ENCODE measurements at places on chromosomes 5 and 9.

GRCh38 chr9:96320749-96321280, 18.8 kb upstream of the HSD17B3 start:
- no peaks in the 10 kb centered on the region for H3K4me1 ChIP-seq
- no peak overlapping the region for H3K27ac ChIP-seq
- no peak overlapping the region for H3K4me3 ChIP-seq
- no peaks in the 10 kb centered on the region for H3K36me3 ChIP-seq
- peaks cover 2% of the 10 kb centered on the region for H3K27me3 ChIP-seq

DNA sequence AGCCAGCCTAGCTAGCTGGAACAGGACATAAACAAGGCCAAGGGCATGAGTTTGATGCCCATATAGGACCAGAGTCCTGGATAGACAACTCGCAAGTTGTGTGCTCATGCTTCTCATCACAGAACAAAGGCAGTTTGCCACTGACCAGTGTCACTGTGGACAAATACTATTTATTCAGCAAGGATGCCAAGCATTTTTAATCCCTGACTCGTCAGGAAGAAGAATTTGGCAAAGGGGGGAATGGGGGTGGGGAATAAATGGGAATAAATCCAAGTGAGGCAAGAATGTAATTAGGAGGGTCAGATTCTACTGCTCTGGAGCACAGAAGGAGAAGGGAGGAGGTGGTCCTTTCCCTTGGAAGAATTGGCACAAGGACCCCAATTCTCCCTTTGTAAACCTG, 46.8 kb upstream of the ANKRD55 start:
- no peak overlapping the region for H3K4me3 ChIP-seq
- no peak for DNase-seq
- no peaks in the 10 kb centered on the region for H3K36me3 ChIP-seq
- H3K27me3 ChIP-seq = no peaks in the 10 kb centered on the region
- H3K4me1 ChIP-seq = no peaks in the 10 kb centered on the region

GRCh38 chr5:150562832-150563231, 54.9 kb downstream of the NDST1 start:
- no peak overlapping the region for H3K4me3 ChIP-seq
- no peaks in the 10 kb centered on the region for H3K36me3 ChIP-seq
- peaks cover 4% of the 10 kb centered on the region for H3K27me3 ChIP-seq
- H3K4me1 ChIP-seq = no peaks in the 10 kb centered on the region

GRCh38 chr5:57887851-57888621, 405.4 kb upstream of the ACTBL2 start:
- H3K4me3 ChIP-seq = no peak overlapping the region
- H3K4me1 ChIP-seq = no peaks in the 10 kb centered on the region
- H3K27ac ChIP-seq = no peak overlapping the region
- no peaks in the 10 kb centered on the region for H3K27me3 ChIP-seq
- H3K36me3 ChIP-seq = no peaks in the 10 kb centered on the region
- DNase-seq = no peak

DNA sequence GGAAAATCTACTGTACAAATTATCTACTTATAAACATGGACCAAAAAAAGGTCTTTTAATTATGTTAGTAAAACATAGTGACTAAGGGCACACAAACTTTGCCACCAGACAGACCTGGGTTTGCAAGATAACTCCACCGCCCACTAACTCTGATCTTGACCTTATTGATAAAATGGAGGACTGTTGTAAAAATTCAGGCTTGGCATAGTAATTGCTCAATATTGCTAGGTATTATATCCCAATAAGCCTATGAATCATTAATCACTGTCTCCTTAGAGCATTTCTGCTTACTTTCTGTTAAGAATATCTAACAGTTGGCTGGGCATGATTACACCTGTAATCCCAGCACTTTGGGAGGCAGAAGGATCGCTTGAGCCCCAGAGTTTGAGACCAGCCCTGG, 3.8 kb downstream of the C9orf40 start:
- H3K27ac ChIP-seq = no peak overlapping the region
- no peak for DNase-seq
- H3K27me3 ChIP-seq = no peaks in the 10 kb centered on the region
- H3K36me3 ChIP-seq = peaks cover 34% of the 10 kb centered on the region
- no peak overlapping the region for H3K4me3 ChIP-seq
- H3K4me1 ChIP-seq = peaks cover 50% of the 10 kb centered on the region

- H3K27ac ChIP-seq = no peak overlapping the region
- H3K4me3 ChIP-seq = no peak overlapping the region
- H3K36me3 ChIP-seq = no peaks in the 10 kb centered on the region
These were observed 23.9 kb downstream of the ZNF474 start for GRCh38 chr5:122153230-122153629.

GRCh38 chr9:114210136-114210535, 54.8 kb downstream of the COL27A1 start:
- H3K4me3 ChIP-seq = no peak overlapping the region
- no peaks in the 10 kb centered on the region for H3K4me1 ChIP-seq
- H3K27ac ChIP-seq = no peak overlapping the region

DNA sequence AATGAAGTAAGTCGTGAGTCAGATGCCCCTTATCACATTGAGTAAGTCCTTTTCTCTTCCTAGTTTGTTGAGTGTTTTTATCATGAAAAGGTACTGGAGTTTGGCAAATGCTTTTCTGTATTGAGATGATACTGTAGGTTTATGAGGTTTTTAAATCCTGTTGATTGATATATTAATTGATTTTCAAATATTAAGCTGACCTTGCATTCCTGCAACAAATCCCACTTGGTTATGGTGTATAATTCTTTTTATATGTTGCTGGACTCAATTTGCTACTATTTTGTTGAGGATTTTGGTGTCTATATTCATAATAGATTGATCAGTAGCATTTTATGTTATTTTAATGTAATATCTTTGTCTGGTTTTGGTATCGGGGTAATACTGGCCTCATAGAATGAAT, 81.0 kb upstream of the BNC2 start:
- H3K4me3 ChIP-seq = no peak overlapping the region
- H3K27me3 ChIP-seq = no peaks in the 10 kb centered on the region
- no peak overlapping the region for H3K27ac ChIP-seq
- no peak for DNase-seq
- H3K36me3 ChIP-seq = no peaks in the 10 kb centered on the region

- peaks cover 3% of the 10 kb centered on the region for H3K4me1 ChIP-seq
- no peak within 1 kb of the TSS for H3K27ac ChIP-seq
- H3K4me3 ChIP-seq = no peak within 1 kb of the TSS
These were observed at the start of gene FGF10 for GRCh38 chr5:44389090-44389822. TSS of gene FGF10 (minus strand) at chr5:44389420. CDS start at chr5:44388682, 738 bp downstream.

DNA sequence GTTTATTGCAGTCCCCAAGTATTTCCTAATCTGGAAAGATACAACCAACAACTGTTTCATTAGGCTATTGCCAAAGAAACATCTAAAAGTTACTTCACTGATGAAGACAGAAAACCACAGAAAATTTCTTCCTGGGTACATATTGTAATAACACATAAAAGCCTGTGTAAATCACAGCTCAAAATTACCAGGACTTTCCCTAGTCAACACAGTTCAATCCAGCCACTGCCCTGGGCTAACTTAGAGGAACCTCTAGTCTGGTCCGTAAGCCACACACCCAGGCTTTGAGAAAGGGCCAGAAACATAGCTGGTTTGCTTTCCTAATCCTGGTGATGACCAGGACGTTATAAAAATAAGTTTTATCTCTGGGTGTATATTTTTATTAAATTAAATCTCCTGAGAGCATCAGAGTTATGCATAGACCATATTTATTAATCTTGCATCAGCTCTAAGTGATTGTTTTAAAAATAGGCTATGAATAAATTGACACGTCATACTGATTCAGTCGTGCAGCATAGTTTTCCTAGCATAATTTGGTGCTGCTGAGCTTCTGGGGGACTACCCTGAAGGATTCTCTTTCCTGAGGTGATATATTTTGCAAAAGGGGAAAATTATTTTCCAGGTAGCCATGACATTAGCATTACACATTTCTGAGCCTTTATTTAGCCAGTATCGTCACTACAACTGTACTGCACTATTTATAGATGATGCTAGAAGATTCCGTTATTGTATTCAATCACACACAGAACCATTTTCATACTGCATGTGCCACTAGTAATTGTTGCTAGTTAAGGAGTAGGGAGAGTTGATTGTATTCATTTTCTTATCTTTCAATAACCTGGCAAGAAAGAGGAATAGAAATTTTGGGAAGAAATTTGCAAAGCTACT, 12.6 kb upstream of the MUSK start:
- H3K4me1 ChIP-seq = no peaks in the 10 kb centered on the region
- H3K36me3 ChIP-seq = no peaks in the 10 kb centered on the region
- no peak overlapping the region for H3K4me3 ChIP-seq
- DNase-seq = no peak
- no peak overlapping the region for H3K27ac ChIP-seq

- H3K4me3 ChIP-seq = no peak overlapping the region
- H3K36me3 ChIP-seq = peaks cover 6% of the 10 kb centered on the region
- H3K27ac ChIP-seq = no peak overlapping the region
- H3K27me3 ChIP-seq = no peaks in the 10 kb centered on the region
- DNase-seq = no peak
These were observed 54.2 kb downstream of the SSBP2 start for GRCh38 chr5:81696418-81697397.

- H3K27ac ChIP-seq = no peak overlapping the region
- H3K4me1 ChIP-seq = peaks cover 2% of the 10 kb centered on the region
- H3K36me3 ChIP-seq = no peaks in the 10 kb centered on the region
- H3K27me3 ChIP-seq = peaks cover 15% of the 10 kb centered on the region
These were observed 180.0 kb upstream of the IL12B start for GRCh38 chr5:159510282-159510681.

DNA sequence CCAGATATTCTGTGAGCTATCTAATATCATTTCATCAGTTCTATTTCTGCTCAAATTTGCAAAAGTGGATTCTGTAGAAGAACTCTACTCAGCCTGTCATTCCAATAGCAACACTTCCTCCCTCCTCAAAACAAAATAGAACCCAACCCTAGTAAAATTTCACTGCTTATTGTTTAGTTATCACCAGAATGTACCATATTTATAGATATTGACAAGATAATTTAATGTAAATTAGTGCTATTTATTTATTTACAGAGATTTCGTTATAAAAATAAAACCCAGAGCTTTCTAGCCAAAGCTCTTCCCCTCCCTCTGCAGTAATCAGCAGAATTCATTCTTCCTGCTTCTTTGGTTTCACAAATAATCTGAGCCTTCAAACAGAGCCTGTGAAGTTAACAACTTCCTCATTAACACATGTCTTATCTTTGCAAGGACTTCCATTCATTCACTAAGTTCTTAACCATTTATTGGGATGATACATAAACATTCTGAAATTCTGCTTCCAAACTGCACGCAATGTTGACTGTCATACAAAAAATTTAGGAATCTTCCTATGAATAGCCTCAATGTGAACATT, 73.7 kb upstream of the PJA2 start:
- H3K36me3 ChIP-seq = no peaks in the 10 kb centered on the region
- no peak for DNase-seq
- H3K4me1 ChIP-seq = no peaks in the 10 kb centered on the region
- peaks cover 2% of the 10 kb centered on the region for H3K27me3 ChIP-seq
- no peak overlapping the region for H3K4me3 ChIP-seq

GRCh38 chr5:78597068-78597973, 51.3 kb downstream of the LHFPL2 start:
- H3K4me1 ChIP-seq = peaks cover 1% of the 10 kb centered on the region
- H3K4me3 ChIP-seq = no peak overlapping the region
- H3K36me3 ChIP-seq = no peaks in the 10 kb centered on the region

GRCh38 chr5:167579693-167580055, 711.8 kb upstream of the WWC1 start:
- H3K4me3 ChIP-seq = no peak overlapping the region
- DNase-seq = no peak
- no peak overlapping the region for H3K27ac ChIP-seq
- H3K4me1 ChIP-seq = no peaks in the 10 kb centered on the region

- DNase-seq = no peak
- H3K4me1 ChIP-seq = no peaks in the 10 kb centered on the region
- H3K4me3 ChIP-seq = no peak overlapping the region
- H3K27me3 ChIP-seq = peaks cover 34% of the 10 kb centered on the region
- no peak overlapping the region for H3K27ac ChIP-seq
- no peaks in the 10 kb centered on the region for H3K36me3 ChIP-seq
These were observed 15.6 kb upstream of the FOXD1 start for GRCh38 chr5:73464016-73464745.

DNA sequence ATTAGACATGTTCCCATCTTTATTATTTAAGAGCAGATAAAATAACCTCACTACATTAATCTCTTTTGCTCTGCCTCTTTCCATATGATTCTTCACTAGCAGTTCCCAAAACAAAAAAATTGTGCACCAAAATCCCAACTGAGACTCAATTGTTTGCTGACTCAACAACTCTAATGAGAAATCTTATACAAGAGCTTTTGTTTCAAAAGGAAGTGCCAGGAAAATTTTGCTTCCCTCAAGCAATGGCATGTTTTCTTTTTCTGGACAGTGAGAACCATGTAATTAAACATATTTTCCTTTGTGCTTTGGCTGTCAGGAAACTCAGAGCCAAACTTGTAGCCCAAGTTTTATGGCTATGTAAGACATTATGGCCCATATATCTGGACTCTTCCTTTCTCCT, 62.0 kb downstream of the TMC1 start:
- H3K4me1 ChIP-seq = peaks cover 61% of the 10 kb centered on the region
- no peak for DNase-seq
- no peak overlapping the region for H3K4me3 ChIP-seq
- peaks cover 13% of the 10 kb centered on the region for H3K36me3 ChIP-seq

GRCh38 chr5:15897656-15898055, 281.9 kb downstream of the MARCHF11 start:
- H3K27ac ChIP-seq = no peak overlapping the region
- no peak overlapping the region for H3K4me3 ChIP-seq
- H3K4me1 ChIP-seq = no peaks in the 10 kb centered on the region
- H3K27me3 ChIP-seq = no peaks in the 10 kb centered on the region
- DNase-seq = no peak
- H3K36me3 ChIP-seq = no peaks in the 10 kb centered on the region

- H3K4me1 ChIP-seq = no peaks in the 10 kb centered on the region
- H3K36me3 ChIP-seq = no peaks in the 10 kb centered on the region
- H3K4me3 ChIP-seq = no peak overlapping the region
- DNase-seq = no peak
These were observed 7.6 kb downstream of the SVEP1 start for GRCh38 chr9:110571801-110572483.

- peaks cover 10% of the 10 kb centered on the region for H3K27me3 ChIP-seq
- no peak for DNase-seq
- no peaks in the 10 kb centered on the region for H3K36me3 ChIP-seq
- no peak overlapping the region for H3K4me3 ChIP-seq
These were observed 13.4 kb downstream of the UBE2QL1 start for GRCh38 chr5:6461793-6462650.

GRCh38 chr9:68981789-68982188, 32.1 kb downstream of the PRKACG start:
- no peak for DNase-seq
- H3K27me3 ChIP-seq = no peaks in the 10 kb centered on the region
- no peak overlapping the region for H3K4me3 ChIP-seq
- peak overlapping the region; percentile 36 for H3K27ac ChIP-seq
